ENCODE measurements at places on chromosomes 6 and 20.

DNA sequence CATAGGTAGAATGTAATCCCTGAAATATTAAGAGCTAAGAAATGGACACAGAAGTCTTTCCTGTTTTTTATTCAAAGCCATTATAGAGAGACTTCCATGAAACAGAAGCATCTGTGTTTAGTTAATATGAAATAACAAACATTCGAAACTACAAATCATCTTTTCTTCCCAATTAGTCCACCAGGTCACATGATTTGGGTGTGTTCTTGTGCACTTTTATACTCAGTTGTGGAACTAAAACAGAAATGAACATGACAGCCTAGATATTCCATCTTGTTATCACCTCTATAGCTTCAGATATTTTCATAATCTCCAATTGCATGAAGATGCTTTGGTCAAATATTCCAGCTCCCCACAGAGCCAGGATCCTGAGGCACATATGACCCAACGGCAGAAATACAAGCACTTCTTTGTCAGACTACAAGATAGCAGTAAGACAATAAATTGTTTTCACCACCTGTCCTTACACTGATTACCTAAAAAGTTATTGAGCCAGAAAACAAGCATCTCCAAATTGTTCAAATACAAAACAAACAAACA is 116.8 kb upstream of the BEND6 start:
- no peak overlapping the region for H3K4me3 ChIP-seq
- H3K27me3 ChIP-seq: peaks cover 7% of the 10 kb centered on the region
- DNase-seq: no peak
- H3K27ac ChIP-seq: no peak overlapping the region

GRCh38 chr6:159680104-159680503 is 12.9 kb downstream of the SOD2 start:
- H3K27ac ChIP-seq: no peak overlapping the region
- H3K4me1 ChIP-seq: peaks cover 13% of the 10 kb centered on the region
- H3K36me3 ChIP-seq: peaks cover 3% of the 10 kb centered on the region
- H3K27me3 ChIP-seq: no peaks in the 10 kb centered on the region
- DNase-seq: no peak

- no peak overlapping the region for H3K4me3 ChIP-seq
- no peak for DNase-seq
- peaks cover 2% of the 10 kb centered on the region for H3K27me3 ChIP-seq
- no peak overlapping the region for H3K27ac ChIP-seq
Observed at GRCh38 chr6:158847012-158847529, 27.9 kb upstream of the EZR start.

GRCh38 chr20:61170496-61171320 is 81.4 kb upstream of the CDH4 start:
- no peaks in the 10 kb centered on the region for H3K36me3 ChIP-seq
- H3K4me1 ChIP-seq: no peaks in the 10 kb centered on the region
- DNase-seq: no peak

GRCh38 chr20:38214256-38215193 is 46.0 kb downstream of the KIAA1755 start:
- no peaks in the 10 kb centered on the region for H3K4me1 ChIP-seq
- no peak for DNase-seq
- H3K4me3 ChIP-seq: no peak overlapping the region
- no peaks in the 10 kb centered on the region for H3K36me3 ChIP-seq
- peaks cover 6% of the 10 kb centered on the region for H3K27me3 ChIP-seq

DNA sequence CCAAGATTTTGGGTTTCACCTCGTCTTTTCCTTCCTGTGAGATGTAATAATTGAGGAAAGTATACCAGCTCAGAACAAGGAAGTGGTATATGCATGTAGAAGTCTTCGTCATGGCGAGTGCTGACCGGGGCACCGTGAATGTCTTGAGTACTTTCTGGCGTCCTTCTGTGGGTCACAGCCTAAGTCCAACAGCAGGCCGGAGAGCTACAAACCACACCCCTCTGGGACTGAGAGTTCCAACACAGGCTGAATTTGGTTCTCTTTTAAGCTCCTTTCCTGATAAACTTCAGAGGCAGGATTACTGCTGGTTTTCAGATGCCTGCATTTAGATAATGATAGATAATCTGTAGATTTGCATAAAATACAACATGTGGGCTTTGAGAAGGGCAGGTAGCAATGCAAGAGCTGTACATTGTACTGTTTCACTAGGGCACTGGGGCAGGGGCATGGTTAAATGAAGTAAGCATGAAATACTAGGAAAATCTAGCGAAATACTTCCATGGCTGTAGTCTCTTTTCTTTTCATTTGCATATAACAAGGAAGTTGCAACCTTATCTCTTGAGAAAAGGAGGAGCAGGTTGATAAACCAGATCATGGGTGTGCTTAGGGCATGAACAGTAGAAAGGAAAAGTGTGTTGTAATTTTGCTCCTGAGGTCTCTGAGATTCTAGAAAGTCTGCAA is at the start of gene ADTRP:
Gene ADTRP (minus strand): TSS at position 156 of the 681 bp plus-strand sequence. CDS start 44 bp downstream, at position 112.
- no peaks in the 10 kb centered on the region for H3K4me1 ChIP-seq
- H3K4me3 ChIP-seq: no peak within 1 kb of the TSS
- DNase-seq: no peak

DNA sequence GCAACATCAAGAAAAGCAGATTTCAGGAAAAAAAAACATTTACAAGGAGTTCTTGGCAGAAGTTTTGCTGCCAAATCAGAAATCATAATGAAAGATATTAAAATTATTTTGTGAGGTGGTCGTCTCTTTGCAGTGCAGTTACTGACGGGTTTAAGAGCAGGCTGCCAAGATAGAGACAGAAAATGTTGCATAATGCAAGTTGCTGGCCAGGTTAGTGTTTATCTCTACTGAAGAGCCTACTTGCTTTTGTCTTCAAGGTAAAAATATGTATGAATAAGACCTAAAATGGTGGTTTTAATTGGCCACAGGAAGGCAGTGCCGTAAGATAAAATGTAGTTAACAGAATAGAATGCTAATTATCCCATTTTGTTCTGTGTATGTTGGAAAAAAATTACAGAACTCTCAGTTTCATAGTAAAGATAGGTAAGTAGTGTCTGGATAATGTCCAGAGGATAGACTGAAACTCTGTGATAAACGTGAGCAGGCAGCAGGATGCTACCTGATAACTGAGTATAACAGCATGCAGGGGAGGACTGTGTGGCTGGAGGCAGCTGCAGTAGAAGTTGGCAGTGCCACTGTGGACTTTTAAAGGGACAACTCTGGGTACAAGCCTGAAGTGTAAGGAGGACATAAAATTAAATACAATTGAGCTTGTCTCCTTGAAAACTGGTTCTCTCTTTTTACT is 13.9 kb downstream of the FOXO3 start:
- no peak for DNase-seq
- no peak overlapping the region for H3K4me3 ChIP-seq
- H3K27ac ChIP-seq: no peak overlapping the region
- peaks cover 17% of the 10 kb centered on the region for H3K36me3 ChIP-seq
- H3K4me1 ChIP-seq: peaks cover 4% of the 10 kb centered on the region

DNA sequence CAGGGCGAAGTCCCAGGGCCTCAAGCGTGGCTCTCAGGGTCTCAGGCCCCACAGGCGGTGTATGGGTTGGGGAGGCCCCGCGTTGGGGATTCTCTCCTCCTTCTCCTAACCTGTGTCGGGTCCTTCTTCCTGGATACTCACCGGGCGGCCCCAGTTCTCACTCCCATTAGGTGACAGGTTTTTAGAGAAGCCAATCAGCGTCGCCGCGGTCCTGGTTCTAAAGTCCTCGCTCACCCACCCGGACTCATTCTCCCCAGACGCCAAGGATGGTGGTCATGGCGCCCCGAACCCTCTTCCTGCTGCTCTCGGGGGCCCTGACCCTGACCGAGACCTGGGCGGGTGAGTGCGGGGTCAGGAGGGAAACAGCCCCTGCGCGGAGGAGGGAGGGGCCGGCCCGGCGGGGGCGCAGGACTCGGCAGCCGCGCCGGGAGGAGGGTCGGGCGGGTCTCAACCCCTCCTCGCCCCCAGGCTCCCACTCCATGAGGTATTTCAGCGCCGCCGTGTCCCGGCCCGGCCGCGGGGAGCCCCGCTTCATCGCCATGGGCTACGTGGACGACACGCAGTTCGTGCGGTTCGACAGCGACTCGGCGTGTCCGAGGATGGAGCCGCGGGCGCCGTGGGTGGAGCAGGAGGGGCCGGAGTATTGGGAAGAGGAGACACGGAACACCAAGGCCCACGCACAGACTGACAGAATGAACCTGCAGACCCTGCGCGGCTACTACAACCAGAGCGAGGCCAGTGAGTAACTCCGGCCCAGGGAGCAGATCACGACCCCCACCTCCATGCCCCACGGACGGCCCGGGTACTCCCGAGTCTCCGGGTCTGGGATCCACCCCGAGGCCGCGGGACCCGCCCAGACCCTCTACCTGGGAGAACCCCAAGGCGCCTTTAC is at the start of gene HLA-G:
Gene HLA-G (plus strand): TSS at position 247 of the 892 bp plus-strand sequence. CDS start 20 bp downstream, at position 267.
- H3K27me3 ChIP-seq: peaks cover 10% of the 10 kb centered on the region
- DNase-seq: no peak
- H3K4me3 ChIP-seq: peak within 1 kb of the TSS; percentile 54
- peaks cover 7% of the 10 kb centered on the region for H3K36me3 ChIP-seq
- no peak within 1 kb of the TSS for H3K27ac ChIP-seq
- peaks cover 5% of the 10 kb centered on the region for H3K4me1 ChIP-seq

DNA sequence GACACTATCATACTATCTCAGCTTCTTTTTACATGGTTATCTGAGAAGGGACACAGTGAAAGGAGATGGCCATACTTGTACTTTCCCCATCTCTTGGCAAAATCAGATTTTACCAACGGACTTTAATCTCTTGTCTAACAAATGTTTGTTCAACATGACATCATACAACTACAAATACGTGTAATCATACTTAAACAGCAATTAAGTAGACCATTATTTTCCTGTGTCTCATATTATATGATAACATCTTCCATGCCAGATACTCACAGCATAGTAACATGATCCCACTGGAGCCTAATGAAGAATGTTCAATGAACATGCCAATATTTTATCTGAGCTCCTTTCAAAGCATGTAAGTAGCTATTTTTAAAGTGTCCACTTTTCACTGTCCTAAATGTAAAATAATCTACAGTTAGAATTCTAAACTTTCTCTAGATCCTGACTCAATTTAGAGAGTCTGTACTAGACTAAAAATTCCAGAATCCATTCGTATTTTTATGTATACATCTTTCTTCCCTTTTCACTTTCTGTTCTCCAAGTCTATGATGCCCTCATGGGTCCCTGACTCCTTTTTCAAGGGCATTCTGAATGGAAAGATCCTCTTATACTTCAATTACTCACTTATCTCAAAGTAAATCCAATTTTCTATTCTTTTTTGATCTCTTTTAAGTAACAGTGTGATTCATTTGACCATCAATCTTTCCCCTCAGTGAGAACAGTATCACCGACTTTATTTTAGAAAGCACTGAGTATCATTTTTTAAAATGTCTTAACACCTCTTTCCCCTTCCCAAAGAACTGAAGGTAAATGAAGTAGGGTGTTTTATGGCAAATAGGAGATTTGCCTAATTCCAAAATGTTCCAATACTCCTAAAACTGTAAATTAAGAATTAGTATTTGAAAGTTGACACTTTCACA is 133.5 kb downstream of the CDK19 start:
- peaks cover 3% of the 10 kb centered on the region for H3K4me1 ChIP-seq
- no peak for DNase-seq
- no peaks in the 10 kb centered on the region for H3K36me3 ChIP-seq
- no peaks in the 10 kb centered on the region for H3K27me3 ChIP-seq
- H3K27ac ChIP-seq: no peak overlapping the region

DNA sequence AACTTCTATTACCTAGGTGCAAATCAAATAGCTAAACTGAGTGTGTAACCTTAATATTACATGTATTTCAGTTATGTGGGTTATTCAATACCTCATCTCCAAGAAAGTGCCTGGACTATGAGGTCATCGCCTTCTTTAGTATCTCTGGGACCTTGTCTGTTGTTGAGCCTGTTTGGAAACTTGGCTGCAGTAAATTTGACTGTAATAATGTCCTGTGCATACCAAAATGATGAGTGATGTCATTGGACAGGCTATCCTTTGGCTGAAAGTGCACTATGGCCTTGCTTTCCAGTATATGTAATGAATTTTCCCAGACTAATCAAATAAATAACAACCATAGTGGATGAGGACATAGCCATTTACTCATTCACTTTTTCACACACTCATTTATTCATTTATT is 455.1 kb downstream of the ADGRB3 start:
- no peaks in the 10 kb centered on the region for H3K36me3 ChIP-seq
- peaks cover 2% of the 10 kb centered on the region for H3K27me3 ChIP-seq
- DNase-seq: no peak
- no peak overlapping the region for H3K27ac ChIP-seq

GRCh38 chr6:40054186-40054585 is 119.9 kb upstream of the MOCS1 start:
- H3K27me3 ChIP-seq: no peaks in the 10 kb centered on the region
- H3K36me3 ChIP-seq: no peaks in the 10 kb centered on the region
- H3K4me3 ChIP-seq: no peak overlapping the region
- DNase-seq: no peak

- no peak for DNase-seq
- H3K27me3 ChIP-seq: no peaks in the 10 kb centered on the region
- no peak overlapping the region for H3K4me3 ChIP-seq
- H3K36me3 ChIP-seq: no peaks in the 10 kb centered on the region
- no peak overlapping the region for H3K27ac ChIP-seq
- H3K4me1 ChIP-seq: peaks cover 3% of the 10 kb centered on the region
Observed at GRCh38 chr20:6802227-6802626, 34.7 kb downstream of the BMP2 start.

- no peak for DNase-seq
- peaks cover 2% of the 10 kb centered on the region for H3K27me3 ChIP-seq
- H3K27ac ChIP-seq: no peak overlapping the region
- H3K4me3 ChIP-seq: no peak overlapping the region
- H3K36me3 ChIP-seq: no peaks in the 10 kb centered on the region
- peaks cover 6% of the 10 kb centered on the region for H3K4me1 ChIP-seq
Observed at GRCh38 chr6:87722540-87723169, 20.6 kb upstream of the AKIRIN2 start.

Measured in endothelial cell (in vitro differentiated cells).